ENCODE measurements at places on chromosomes 16 and 17.

- no peak for DNase-seq
These were observed 324.6 kb upstream of the CDH11 start for GRCh38 chr16:65446427-65446826.

DNA sequence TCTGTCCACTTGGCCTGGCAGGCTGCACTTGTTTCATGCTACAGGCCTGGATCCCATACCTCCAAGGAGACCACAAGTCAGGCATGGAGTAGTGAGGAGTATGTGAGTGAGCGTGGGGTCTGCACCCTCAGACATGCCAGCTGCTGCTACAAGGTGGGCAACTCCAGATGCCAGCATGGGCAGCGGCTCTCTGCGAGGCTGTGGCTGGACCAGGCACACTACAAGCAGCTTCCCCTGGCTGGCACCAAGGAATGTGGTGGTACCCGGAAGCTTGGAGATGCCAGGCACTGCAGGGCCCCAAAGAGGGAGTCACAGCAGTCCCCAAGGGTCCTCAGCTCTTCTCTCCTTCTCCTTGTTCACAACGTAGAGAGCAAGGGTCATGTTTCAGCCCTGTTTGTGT lies 16.1 kb upstream of the DNAH9 start:
- DNase-seq = no peak

DNA sequence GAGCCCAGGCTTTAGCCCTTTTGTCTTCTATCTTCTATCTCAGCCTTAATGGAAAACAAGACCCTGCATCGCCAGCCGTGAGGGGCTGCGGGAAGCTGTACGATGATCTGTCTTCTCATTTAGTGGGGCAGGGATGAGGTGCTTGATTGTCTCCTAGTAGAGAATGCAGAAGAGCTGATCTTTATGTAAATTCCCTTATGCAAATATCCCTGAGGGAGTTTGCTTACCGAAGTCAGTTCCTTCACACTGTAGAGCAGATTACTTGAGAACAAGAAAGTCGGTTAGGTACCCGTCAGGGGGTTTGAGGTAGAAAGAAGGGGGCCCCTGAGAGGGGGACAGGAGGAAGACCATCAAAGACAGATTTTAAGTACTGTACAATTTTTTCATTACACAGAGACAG lies 66.2 kb downstream of the IRF8 start:
- no peak for DNase-seq

DNA sequence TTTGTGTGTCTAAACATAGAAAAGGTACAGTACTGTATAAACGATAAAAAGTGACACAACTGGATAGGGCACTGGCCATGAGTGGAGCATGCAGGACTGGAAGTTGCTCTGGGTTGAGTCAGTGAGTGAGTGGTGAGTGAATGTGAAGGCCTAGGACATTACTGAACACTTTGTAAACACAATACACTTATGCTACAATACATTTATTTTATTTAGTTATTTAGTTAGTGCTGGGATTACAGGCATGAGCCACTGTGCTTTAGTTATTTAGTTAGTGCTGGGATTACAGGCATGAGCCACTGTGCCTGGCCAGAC lies 4.6 kb downstream of the CFAP20 start:
- no peak for DNase-seq

GRCh38 chr17:27488231-27488630 lies 32.0 kb downstream of the KSR1 start:
- no peak for DNase-seq

- no peak for DNase-seq
These were observed 28.1 kb downstream of the CBFA2T3 start for GRCh38 chr16:88948781-88949490.

GRCh38 chr16:47037396-47037745 lies 63.9 kb upstream of the DNAJA2 start:
- DNase-seq = no peak

All from NCI-H2029 treated with DMSO at 0.1 percent for 48 hours (cell line).